C1 segment of cervical spinal cord (tissue), 14 donors: ENCODE measurements at places on chromosomes 5 and 9.

- DNase-seq = no peak
Observed at GRCh38 chr9:77710316-77710715, 62.2 kb upstream of the GNA14 start.

GRCh38 chr9:77663754-77664153 is 15.6 kb upstream of the GNA14 start:
- no peak for DNase-seq

DNA sequence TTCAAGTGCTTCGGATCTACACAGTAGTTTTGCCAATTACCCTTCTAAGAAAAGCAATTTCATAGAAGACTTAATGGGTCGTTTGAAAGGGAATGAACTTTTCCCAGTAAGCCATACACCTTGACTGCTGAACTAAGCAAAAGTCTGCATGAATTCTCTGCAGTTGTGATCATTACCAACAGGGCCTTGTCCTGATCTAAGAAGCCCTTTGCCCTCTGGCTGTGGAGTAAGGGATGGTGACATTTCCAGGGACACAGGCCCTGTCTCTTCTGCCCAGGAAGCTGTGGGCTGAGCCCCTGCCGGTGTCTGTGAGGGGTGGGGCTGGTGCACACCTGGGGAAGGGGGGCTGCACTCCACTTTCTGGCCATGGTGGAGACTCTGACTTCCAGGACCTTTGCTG is 30.5 kb downstream of the ZDHHC11 start:
- DNase-seq = no peak

DNA sequence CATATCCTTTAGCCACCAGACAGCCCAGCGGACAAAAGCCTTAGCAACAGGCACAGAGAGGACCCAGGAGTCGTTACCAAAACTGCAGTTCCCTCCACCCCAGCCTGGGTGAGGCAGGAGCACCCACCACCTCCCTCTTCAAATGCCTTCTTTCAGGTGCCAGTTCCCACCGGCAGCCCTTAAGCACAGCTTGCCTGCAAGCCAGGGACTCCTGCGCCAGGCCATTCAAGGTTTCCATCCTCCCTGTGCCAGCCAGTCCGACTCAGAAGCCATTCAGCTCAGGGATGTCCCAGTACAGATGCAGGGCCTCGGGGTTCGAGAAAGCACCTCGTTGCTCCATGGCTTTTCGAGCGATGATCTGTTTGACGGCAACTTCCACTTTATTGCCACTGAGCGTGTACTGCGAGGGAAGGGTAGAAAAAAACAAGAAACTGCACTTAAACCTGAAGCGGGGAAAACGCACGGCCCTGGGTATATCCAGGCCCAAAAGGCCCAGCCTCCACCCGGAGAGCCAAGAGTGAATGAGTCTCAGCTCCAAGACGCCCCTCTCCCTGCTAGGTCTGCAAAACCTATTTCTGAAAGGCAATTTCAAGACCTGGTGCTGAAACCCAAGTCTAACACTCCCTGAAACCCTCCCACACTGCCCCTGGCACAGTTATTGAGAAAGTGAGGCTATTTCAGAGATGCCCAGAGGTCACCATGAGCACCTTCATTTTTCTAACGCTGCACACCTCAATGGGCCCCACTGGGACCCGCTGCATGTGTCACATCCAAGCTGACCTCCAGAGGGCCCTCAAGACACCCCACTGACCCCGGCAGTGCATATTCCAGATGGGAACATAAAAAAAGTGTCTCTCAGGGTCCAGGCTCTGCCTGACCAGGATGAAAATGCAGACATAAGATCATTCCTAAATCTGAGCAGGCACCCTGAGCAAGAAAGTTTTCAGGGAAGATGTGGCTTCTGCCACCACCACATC is 36.8 kb upstream of the ZNF354A start:
- DNase-seq = no peak

DNA sequence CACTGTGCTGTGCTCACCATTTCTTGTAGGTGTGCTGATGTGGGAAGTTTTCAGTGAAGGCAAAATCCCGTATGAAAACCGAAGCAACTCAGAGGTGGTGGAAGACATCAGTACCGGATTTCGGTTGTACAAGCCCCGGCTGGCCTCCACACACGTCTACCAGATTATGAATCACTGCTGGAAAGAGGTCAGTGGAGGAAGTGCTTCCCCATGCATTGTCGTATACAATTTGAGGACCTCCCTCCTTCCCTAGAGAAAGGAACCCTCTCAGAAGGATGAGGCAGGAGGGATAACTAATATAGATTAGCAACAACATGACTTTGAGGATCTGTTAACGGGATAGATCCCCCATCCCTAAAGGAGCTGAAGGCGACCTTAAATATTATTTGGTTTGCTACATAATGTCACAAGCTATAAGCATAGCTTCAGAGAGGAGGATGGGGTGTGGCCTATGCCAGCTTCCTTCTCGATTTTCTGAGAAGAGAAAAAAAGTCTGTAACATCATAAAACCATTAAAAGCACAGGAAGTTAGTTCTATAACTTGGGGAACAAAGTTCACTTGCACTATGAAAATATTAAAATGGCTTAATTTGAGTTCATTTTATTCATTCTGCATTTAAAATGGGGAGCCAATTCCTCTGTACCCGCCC is 17.0 kb upstream of the CYFIP2 start:
- DNase-seq = no peak

DNA sequence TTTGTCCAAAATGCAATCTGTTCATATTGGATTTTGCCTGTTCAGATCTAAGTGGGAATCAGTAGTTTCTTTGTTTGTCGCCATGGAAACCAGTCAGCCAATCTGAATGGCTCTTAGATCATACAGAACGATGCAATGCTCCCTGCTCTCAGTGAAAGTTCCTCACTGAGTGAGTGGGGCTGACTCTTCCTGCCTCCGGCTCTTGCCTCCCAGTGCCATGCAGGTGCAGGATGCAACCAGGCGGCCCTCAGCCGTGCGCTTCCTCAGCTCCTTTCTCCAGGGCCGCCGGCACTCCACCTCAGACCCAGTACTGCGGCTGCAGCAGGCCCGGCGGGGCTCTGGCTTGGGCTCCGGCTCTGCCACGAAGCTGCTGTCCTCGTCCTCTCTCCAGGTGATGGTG is at the start of gene PTPDC1:
PTPDC1 (plus strand) TSS at position 151 of the 400 bp plus-strand sequence; CDS start at position 218, 67 bp downstream.
- no peak for DNase-seq

DNA sequence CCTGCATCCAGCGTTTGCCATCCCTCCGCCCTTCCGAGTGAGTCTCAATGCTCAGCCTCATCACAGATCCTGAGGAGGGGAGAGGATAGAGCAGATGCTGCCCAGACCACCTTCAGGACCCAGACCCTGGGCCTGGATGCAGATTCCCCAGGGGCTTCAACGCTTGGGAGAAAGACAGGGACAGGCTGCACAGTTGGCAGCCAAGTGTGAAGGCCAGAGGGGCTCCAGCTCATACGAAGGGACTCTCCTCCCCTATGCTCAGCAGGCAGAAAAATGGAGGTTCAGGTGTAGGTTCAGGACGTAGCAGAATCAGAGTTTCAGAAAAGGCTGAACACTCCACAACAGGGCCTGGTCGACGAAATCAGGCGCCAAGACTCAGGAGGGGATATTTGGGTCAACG is 378.5 kb upstream of the IRX1 start:
- DNase-seq = no peak

GRCh38 chr5:167790462-167791260 is 500.8 kb upstream of the WWC1 start:
- no peak for DNase-seq

GRCh38 chr5:139675213-139675612 is 27.1 kb downstream of the CXXC5 start:
- no peak for DNase-seq

DNA sequence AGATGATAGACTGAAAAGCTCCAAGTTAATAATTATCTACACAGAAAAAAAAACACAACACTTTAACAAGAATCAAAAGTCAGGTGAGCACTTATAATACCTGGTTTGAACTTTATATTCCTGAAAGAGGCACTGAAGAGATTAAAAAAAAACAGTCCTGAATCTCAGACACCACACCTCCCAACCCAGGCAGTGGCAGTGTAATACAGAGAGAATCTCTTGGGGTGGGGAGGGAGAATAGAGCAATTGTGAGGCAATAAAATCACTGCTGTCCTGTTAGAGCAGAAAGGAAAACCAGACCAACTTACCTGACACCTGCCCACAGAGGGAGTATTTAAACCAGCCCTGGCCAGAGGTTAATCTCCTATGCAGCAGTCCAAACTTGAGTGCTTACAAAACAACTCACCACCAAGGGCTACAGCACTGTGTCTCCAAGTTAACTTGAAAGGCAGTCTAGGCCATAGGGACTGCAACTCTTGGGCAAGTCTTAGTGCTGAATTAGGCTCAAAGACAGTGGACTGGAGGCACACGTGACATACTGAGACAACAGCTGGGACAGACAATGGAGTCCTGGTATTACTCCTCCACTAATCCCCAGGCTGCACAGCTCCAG is 54.2 kb downstream of the SLCO4C1 start:
- DNase-seq = no peak

GRCh38 chr5:144307736-144308135 is 137.1 kb downstream of the KCTD16 start:
- DNase-seq = no peak

- no peak for DNase-seq
Observed at GRCh38 chr9:31536471-31536870, 848.0 kb upstream of the ACO1 start.

- no peak for DNase-seq
Observed at GRCh38 chr5:160978944-160979343, 126.9 kb upstream of the ATP10B start.

- DNase-seq = no peak
Observed at GRCh38 chr9:90870621-90871326, 69.2 kb downstream of the SYK start.

DNA sequence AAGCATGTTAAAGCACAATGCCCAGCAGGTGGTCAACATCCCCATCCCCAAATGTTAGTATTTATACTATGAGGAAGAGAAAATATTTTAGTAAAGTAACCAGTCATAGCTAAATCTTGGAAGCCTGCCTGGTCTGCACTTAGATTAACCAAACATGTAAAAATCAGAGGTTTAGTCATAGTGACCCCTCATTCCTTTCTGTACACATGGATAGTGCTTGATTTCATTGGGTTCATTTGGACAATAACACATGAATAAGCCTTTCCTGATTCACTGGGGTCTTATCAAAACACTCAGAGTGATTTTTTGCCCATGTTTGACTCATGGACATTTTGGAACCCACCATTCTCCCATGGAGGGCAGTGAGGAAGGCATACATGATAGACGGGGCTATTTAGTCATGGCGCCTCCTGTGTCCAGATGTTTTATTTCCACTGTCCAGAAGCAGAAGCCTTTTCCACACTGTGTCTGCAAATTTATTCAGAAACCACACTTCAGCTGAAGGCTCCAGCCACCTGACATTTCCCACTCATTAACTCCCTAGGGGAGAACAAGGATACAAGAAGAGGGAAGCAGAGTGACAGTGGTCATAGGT is 32.5 kb downstream of the OR1J1 start:
- DNase-seq = no peak

- no peak for DNase-seq
Observed at GRCh38 chr9:76984486-76984885, 35.0 kb upstream of the FOXB2 start.

GRCh38 chr9:121786543-121786948 is 135.1 kb downstream of the DAB2IP start:
- no peak for DNase-seq

GRCh38 chr5:38404667-38405276 is 146.4 kb downstream of the EGFLAM start:
- DNase-seq = no peak

DNA sequence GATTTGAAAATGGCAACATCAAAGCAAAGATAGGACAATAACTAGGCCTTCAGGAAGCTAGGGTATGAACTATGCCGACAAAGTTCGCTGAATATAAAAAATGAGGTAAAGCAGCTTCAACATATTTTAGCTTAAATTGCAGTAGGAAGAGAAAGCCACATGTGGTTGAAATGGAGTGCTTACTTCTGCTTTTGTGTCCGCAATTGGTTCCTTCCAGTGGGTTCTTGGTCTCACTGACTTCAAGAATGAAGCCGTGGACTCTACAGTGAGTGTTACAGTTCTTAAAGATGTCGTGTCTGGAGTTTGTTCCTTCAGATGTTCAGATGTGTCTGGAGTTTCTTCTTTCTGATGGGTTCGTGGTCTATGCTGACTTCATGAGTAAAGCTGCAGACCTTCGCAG is 95.2 kb downstream of the APTX start:
- DNase-seq = no peak

DNA sequence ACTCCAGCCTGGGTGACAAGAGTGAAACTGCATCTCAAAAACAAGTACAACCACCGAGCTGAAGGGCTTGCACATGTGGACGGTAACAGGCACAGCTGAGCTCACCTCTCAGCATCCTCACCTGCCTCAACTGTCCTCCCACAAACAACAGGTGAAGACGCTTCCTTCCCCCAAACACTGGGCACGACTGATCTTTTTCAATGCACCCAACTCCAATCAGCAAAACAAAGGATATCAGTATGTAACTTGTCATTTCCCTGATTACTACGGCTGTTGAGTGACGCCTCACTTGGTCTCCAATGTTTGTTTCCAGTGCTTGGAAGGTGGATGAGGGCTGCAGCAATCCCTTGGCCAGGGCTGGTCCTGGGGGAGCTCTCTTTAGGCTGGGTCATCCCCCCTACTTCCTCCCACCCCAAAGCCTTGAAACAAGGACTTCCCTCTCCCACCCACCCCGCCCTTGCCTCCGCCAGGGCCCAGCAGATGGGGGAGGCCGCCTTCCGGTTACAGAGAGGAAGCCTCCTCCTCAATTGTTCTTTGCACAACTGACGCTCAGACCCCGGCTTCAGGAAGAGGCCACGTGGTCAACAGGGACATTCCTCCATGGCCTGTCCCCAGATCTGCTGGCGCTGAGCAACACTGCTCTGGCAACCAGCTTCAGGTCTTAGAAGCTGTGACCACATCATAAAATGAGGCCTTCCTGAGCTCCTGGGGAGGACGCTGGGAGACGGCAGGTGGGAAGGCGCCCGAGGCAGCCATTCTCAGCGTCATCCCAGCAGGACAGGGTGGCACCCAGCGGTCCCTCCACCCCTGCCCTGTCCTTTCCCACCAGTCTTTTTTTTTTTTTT is 5.9 kb downstream of the FAM78A start:
- peak; percentile 57 for DNase-seq

DNA sequence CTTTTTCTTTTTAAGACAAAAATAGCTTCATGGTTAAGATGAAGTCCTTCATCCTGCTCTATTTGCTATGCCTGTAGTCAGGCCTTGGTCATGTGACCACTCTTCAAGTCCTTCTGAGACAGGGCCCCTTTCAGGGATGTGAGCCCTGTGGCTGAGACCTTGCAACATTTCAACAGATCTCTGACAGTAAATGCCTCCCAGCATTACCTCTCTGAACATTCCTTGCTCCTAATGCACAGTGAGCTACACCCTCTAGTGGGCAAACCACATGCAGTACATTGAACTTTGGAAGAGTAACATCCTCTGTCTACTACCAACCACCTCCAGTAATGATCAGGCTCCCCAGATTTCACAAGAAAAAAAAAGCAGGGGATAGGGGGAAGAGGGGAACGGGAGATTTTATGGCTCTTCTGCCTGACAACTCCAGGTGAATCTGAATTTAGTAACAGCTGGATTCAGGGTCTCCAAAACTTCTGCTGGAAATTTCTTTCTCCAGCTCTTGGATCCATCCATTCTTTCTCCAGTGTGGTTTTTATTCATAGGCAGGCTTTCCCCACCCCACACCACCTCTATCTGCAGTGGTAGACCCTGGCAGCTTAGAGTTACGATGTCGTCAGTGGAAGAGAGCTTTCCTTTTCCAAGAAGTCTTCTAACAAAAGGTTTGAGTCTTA is 8.9 kb upstream of the FBXO38 start:
- DNase-seq = no peak
